ENCODE measurements at places on chromosomes 5 and 9.

GRCh38 chr5:133113331-133114061 is 61.7 kb downstream of the HSPA4 start:
- H3K4me3 ChIP-seq = no peak overlapping the region
- no peak for DNase-seq
- no peak overlapping the region for H3K27ac ChIP-seq
- H3K27me3 ChIP-seq = no peaks in the 10 kb centered on the region

DNA sequence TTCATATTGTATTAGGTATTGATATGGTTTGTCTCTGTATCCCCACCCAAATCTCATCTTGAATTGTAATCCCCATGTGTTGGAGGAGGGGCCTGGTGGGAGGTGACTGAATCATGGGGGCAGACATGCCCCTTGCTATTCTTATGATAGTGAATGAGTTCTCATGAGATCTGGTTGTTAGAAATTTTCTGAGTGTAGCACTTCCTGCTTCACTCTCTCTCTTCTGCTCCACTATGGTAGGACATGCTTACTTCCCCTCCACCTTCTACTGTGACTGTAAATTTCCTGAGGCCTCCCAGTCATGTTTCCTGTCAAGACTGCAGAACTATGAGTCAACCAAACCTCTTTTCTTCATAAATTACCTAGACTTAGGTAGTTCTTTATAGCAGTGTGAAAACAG is 187.4 kb upstream of the SLC24A2 start:
- no peaks in the 10 kb centered on the region for H3K4me1 ChIP-seq
- no peaks in the 10 kb centered on the region for H3K36me3 ChIP-seq
- no peak overlapping the region for H3K4me3 ChIP-seq

DNA sequence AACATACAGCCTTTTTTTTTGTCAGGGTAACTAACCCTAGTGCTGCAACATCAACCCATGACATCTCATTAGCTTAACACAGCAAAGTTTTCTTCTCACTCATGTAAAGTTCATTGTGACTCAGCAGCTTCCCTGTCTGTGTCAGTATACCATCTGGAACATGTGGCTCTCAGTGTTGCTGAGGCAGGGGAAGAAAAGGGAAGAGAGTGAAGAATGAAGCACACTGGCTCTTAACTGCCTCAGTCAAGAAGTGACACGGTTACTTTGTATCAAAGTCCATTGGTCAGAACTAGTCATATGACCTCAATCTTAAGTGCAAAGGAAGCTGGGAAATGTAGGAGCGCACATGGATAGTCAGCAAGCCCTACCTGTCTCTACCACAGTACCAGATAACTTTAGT is 185.0 kb upstream of the ELL2 start:
- peaks cover 8% of the 10 kb centered on the region for H3K4me1 ChIP-seq
- peak; percentile 18 for DNase-seq
- H3K36me3 ChIP-seq = no peaks in the 10 kb centered on the region
- no peak overlapping the region for H3K4me3 ChIP-seq
- no peaks in the 10 kb centered on the region for H3K27me3 ChIP-seq
- no peak overlapping the region for H3K27ac ChIP-seq

DNA sequence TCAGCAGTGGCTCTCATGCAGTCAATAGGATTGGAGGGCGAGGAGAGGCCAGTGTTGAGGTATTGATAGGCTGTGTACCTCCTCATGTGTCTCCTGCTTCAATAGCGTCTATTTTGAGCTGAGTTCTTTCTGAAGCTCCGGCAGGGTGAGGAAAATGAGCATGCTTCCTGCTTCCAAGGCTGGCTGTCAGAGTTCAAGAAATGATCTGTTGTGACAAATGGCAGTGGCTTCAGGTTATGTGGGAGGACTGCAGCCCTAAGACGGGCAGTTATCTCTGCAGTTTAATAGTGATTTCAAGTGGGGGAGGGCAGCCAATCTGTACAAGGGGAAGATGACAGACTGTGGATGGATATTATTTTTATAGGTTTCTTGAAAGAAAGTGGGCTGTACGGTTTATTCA is 54.0 kb upstream of the CXCL14 start:
- H3K4me1 ChIP-seq = no peaks in the 10 kb centered on the region
- H3K4me3 ChIP-seq = no peak overlapping the region
- H3K27me3 ChIP-seq = no peaks in the 10 kb centered on the region
- no peak overlapping the region for H3K27ac ChIP-seq

DNA sequence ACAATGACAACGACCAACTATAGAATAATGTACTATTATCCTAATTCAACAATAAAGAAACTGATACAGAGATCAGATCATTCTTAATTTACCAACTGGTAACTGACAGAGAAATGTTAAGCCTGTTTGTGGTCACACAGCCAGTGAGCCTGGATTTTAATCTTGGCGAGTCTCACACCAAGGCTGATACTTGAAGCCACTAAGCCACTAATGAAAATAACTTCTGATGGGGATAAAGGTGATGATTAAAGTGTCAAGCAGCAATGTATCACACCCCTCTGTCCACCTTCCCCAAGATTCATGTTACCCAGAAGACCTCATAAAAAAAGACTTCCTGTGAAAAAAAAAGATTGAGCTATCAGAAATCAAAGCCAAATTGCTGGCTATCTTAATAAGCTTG is 350.5 kb downstream of the SPOCK1 start:
- H3K4me1 ChIP-seq = no peaks in the 10 kb centered on the region
- no peak for DNase-seq
- H3K4me3 ChIP-seq = no peak overlapping the region
- no peaks in the 10 kb centered on the region for H3K36me3 ChIP-seq

GRCh38 chr9:34507556-34507955 is 15.2 kb downstream of the ENHO start:
- no peaks in the 10 kb centered on the region for H3K36me3 ChIP-seq
- DNase-seq = no peak
- no peak overlapping the region for H3K27ac ChIP-seq
- H3K4me1 ChIP-seq = peaks cover 2% of the 10 kb centered on the region

- H3K27ac ChIP-seq = no peak overlapping the region
- no peak overlapping the region for H3K4me3 ChIP-seq
- no peaks in the 10 kb centered on the region for H3K36me3 ChIP-seq
- no peak for DNase-seq
Measured at GRCh38 chr9:125391704-125392103, 130.1 kb downstream of the GAPVD1 start.

DNA sequence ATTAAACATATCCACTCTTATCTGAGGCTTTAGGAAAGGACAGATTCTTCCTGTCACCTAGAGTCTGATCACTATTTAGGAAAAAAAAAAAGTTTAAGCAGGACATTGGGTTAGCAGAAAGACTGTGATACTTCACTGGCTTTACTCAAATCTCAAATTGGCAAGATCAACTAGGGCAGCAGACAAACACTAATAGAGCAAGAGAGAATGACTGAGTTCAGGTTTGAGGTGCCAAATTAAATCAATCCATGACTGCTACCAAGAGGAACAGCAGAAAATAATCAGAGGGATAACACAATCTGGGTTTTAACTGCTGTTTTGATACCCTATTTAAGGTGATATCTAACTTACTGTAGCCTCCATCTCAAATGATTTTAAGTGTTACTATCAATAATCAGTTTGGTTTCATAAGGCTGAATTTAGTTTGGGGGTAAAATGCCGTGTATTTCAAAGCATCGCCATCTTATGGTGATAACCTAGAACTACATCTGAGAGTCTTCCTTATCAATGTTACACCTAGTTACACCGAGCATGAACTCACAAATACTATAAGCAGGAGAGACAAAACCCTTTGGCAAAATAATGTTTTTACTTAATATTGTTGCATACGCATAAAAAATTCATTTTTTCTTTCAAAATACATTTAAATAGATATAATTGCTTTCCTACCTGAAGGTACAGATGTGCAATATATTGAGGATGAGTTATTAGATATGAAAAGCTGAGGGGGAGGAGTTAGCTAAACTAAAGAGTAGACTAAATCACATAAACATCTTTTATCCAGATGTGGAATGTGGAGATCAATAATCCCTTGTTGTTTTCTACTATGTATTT is 286.4 kb upstream of the CDH12 start:
- H3K4me3 ChIP-seq = no peak overlapping the region
- peak; percentile 7 for DNase-seq
- no peaks in the 10 kb centered on the region for H3K36me3 ChIP-seq
- H3K4me1 ChIP-seq = no peaks in the 10 kb centered on the region

DNA sequence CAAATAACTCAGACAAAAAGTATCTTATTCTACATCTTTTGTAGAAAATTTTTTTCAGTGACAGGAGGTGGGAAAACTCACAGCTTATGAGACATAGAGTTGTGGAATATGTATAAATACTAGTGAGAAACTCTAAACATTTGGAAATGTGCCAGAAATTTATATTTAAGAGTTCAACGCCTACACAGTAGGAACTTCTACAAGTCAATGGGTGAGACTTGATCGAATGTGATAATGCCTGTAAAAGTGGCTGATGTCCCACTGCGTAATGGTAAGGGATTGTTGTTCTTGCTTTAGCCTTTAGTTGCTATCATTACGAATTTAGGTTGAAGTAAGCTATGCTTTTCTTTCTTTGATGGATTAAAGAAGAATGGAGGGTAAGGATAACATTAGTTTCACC is 40.0 kb upstream of the RICTOR start:
- H3K27ac ChIP-seq = no peak overlapping the region
- no peaks in the 10 kb centered on the region for H3K36me3 ChIP-seq
- no peak for DNase-seq
- H3K4me3 ChIP-seq = no peak overlapping the region
- no peaks in the 10 kb centered on the region for H3K27me3 ChIP-seq

DNA sequence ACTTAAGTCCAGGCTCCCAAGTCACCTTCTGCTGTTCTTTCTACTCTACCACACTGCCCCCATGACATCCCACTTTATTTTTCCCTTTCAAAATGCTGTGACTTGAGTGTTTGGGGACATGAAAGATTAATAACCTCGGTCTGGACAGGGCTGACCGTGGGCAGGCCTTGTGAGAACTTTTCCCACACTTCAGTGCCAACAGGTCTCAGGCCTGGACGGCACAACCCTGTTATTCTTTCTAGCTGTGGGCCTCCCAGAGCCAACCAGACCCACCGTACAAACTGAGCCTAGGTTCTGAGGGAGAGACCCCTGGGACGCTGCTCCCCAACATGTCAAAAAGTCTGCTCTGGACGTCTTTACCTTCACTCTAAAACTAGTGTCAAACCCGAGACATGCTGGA is 153.4 kb downstream of the CEP120 start:
- H3K36me3 ChIP-seq = no peaks in the 10 kb centered on the region
- no peaks in the 10 kb centered on the region for H3K27me3 ChIP-seq
- no peak overlapping the region for H3K27ac ChIP-seq
- H3K4me1 ChIP-seq = no peaks in the 10 kb centered on the region

DNA sequence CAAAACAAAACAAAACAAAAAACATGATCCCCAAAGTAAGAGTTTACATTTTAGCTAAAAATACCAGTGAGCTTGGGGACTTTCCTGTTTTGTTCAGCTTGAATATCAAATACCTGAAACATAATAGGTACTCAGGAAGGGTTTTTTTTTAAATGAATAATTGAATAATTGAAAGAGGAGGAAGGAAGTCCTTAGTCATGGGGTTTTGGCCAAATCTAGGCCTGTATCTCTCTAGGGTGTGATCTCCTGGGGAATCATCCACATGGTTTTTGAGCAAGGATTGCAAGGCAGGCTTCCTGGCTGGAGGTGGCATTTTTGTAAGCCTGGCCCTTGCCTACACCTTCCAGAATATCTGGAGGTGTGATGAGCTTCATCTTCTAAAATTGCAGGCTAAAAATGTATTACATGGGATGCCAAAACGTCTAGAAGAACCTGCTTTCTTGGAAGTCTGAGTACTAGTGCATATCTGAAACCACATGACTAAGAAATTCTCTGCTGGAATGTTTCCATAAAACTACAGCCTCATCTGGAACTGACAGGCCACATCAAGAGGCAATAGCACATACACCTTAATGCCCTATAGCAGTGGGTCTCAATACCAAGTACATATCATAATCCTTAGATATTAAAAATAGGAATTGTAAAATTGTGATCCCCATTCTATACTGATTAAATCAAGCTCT is 10.4 kb downstream of the C9 start:
- DNase-seq = no peak
- H3K27ac ChIP-seq = no peak overlapping the region
- H3K4me3 ChIP-seq = no peak overlapping the region
- no peaks in the 10 kb centered on the region for H3K27me3 ChIP-seq

GRCh38 chr9:94805585-94805984 is 79.1 kb downstream of the AOPEP start:
- no peaks in the 10 kb centered on the region for H3K27me3 ChIP-seq
- H3K36me3 ChIP-seq = no peaks in the 10 kb centered on the region
- no peak for DNase-seq
- H3K4me3 ChIP-seq = no peak overlapping the region

DNA sequence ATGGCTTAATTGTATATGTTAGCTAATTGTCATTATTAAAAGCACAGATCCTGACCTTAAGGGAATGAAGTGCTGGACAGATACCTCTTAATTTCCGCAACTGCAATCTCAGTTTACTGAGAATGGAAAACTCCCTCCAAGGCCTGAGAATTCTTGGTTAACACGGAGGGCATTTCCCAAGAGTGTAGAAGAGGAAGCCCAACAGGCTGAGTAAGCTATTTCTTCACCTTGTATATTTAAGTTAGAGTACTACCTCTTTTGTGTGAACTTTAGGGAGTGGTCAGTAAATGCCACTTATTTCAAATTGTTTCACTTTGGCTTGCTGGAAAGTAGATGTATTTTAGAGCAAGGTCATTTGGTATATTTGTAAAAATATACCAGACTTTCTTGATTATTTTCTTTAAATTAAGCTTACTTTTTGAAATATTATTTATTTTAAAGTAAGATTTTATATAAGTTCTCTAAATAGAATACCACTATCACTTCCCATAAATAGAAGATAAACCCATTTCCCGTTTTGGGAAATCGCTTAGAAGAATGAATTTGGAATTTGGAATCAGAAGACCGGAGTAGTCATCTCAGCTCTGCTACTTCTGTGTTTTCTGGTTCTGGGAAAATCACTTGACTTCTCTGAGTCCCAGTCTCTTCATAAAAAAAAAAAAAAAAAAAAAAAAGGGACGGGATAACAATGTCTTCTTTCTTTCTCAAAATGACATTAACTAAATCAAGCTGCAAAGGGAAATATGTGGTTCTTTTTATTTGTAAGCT is 26.0 kb upstream of the C9orf72 start:
- DNase-seq = no peak
- no peaks in the 10 kb centered on the region for H3K36me3 ChIP-seq
- H3K4me1 ChIP-seq = no peaks in the 10 kb centered on the region
- H3K27ac ChIP-seq = no peak overlapping the region
- H3K4me3 ChIP-seq = no peak overlapping the region

DNA sequence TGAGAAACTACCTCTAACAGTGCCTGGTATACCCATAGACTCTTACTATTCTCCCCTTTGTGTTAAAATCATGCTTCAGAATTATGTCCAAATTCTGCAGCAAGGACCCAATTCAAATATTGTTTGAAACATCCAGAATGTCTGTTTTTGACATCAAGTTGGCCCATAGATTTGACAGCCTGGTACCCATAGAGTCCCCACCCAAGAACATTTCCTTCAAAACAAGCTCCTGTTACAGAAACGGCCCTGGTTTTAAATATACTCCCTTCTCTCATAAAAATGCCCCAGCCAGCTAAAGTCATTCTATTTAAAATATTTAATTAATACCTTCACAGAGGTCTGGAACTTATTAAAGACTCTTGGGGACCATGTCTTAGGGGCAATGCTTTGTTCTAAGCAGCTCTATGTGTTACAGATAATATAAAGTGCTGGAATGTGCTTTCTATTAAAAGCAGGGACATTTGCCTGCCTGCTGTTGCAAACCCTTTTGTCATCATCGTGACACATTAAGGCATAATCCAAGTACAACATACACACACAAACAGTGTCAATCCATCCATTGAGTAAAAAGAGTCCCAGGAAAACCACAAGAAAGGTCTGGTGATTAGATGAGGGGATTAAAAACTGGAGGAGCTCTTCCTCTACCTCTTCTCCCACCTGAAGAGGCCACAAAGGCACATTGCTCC is 321.7 kb downstream of the MLLT3 start:
- no peak overlapping the region for H3K27ac ChIP-seq
- no peak overlapping the region for H3K4me3 ChIP-seq

All from iPS DF 6.9 (cell line).